ENCODE measurements at places on chromosomes 2 and 18. TPM values are rescaled to one million over a fixed set of nuclear protein-coding genes. Genes with fewer than 3 reads are reported as not detected.

DNA sequence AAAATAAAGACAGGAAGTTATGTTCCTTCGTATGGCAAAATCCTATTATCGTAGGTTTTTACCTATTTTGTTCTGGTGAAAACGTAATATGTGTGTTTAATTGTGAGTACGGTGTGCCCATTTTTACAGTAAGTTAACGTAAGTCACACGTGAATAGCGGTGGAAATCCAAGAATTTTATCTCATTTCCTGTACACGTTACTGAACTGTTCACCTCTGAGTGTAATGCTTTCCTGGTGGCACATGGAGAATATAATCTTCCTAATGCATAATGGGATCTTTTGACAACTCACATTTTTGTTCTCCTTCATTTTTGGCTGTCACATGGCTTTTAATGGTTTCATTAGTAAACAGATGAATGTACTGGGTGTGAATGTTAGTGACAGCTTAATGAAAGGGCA, 28.2 kb downstream of the BCL2L11 start:
- no peak for DNase-seq
- H3K36me3 ChIP-seq: no peaks in the 10 kb centered on the region

Gene ANKRD53
- 0.40 TPM for total RNA-seq

DNA sequence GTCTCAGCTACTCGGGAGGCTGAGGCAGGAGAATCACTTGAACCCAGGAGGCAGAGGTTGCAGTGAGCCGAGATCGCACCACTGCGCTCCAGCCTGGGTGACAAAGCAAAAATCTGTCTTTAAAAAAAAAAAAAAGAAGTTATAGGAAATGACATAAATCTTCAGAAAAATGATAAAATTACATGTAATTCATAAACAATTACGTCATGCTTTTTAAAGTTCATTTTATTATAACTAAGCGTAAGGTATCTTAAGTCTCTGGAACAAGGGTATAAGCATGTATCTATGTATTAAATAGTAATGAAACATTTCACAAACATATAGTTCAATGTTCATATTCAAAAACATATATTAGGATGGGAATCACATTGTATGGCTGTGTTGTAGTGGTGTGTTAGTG, 425.9 kb downstream of the SPAG16 start:
- H3K4me3 ChIP-seq: no peak overlapping the region
- H3K27me3 ChIP-seq: no peaks in the 10 kb centered on the region
- no peaks in the 10 kb centered on the region for H3K4me1 ChIP-seq
- DNase-seq: no peak

DNA sequence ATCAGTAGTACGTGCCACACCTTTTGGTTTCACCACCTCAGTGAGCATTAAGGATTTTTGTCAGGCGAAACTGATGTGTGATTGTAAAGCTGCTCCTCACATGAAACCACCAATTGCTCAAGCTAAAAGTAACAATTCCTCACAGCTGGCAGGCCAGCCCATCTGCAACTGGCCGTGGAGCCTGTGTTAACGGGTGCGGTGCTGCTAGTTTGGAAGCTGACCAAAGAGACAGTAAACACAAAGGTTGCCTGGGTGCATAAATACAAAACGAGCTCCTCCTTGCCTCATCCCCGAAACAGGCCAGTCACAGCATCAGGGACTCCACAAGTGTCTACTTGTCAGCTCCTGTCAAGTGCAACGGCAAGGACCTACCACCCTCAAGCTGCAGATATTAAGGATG, 32.0 kb downstream of the LGALSL start:
- no peaks in the 10 kb centered on the region for H3K4me1 ChIP-seq
- DNase-seq: no peak
- no peaks in the 10 kb centered on the region for H3K36me3 ChIP-seq
- no peak overlapping the region for H3K27ac ChIP-seq

Gene IL18RAP
- total RNA-seq: 0.69 TPM

- no peaks in the 10 kb centered on the region for H3K27me3 ChIP-seq
- DNase-seq: no peak
Observed at GRCh38 chr2:218002845-218003180, at the start of gene TNS1. Gene TNS1 (minus strand): TSS chr2:218002995. CDS start chr2:218002872, 123 bp downstream.

DNA sequence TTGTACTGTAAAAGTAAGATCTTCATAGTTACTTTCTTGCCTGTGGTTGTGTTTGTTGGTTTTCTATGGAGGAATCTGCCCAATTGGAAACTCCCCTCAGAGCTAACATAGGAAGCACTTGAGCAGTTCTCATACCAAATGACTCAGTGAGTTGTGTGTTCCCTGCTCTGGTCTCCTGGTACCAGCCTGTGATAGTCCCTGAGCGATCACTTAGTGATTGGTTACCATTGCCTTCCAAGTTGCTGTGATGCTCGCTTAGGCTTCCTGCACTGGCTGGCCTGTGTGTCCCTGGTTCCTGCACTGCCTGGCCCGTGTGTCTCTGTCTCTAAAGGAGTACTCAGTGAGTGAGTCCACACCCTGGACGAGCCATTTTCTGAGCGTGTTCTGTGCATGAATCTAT, 133.0 kb downstream of the MAP4K4 start:
- H3K27ac ChIP-seq: no peak overlapping the region
- no peak overlapping the region for H3K4me3 ChIP-seq
- H3K4me1 ChIP-seq: no peaks in the 10 kb centered on the region

Gene FAM124B
- 0.42 TPM for total RNA-seq

- H3K4me1 ChIP-seq: no peaks in the 10 kb centered on the region
- no peak for DNase-seq
- no peaks in the 10 kb centered on the region for H3K36me3 ChIP-seq
- H3K27ac ChIP-seq: no peak overlapping the region
- H3K27me3 ChIP-seq: no peaks in the 10 kb centered on the region
- H3K4me3 ChIP-seq: no peak overlapping the region
Observed at GRCh38 chr2:164964700-164965099, 9.4 kb upstream of the SLC38A11 start.

Gene CYP27C1
- 0.19 TPM for total RNA-seq

- H3K36me3 ChIP-seq: no peaks in the 10 kb centered on the region
- no peak overlapping the region for H3K27ac ChIP-seq
Observed at GRCh38 chr2:67232936-67233335, 164.2 kb upstream of the ETAA1 start.

- peak overlapping the region; percentile 69 for H3K4me3 ChIP-seq
- H3K4me1 ChIP-seq: peaks cover 23% of the 10 kb centered on the region
- no peaks in the 10 kb centered on the region for H3K36me3 ChIP-seq
- peak; percentile 45 for DNase-seq
Observed at GRCh38 chr2:96815326-96816126, 542 bp upstream of the CNNM3 start.

DNA sequence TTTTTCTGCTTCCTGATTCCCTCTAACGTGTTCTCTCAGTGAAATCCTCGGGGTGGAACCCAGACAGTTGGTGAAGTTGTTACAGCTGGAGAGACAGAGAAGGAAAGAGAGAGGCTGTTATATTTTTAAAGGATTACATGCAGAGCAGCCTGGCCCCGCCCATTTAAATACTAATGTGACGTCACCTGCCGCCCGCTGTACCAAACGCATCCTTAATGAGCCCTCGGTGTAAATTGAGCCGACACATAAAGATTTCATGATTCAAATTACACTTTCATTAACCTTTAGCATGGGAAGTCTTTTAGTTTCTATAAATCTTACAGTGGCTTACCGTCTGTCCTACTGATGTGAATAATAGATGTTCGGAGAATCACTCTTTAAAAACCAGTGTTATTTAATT, 164.0 kb upstream of the SIX3 start:
- no peaks in the 10 kb centered on the region for H3K27me3 ChIP-seq
- no peaks in the 10 kb centered on the region for H3K4me1 ChIP-seq
- no peak overlapping the region for H3K4me3 ChIP-seq
- H3K36me3 ChIP-seq: no peaks in the 10 kb centered on the region

DNA sequence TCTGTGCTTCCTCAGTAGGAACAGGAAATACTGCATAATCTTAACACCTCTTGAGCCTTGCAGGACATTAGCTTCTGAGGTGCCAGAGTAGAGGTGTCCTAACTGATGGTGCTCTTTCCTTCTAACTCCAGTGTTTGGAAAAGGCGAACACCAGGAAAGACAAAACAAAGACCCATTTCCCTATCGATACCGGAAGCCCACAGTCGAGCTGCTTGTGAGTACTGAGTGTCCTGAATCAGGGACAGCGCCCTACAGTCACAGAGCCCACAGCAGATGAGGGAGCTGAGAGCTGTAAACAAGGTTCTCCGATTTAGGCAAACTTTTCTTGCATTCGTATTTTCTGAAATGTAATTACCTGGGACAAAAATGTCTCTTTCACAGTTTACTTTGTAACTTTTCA, 50.7 kb downstream of the SLC14A2 start:
- no peak overlapping the region for H3K27ac ChIP-seq
- no peaks in the 10 kb centered on the region for H3K4me1 ChIP-seq
- H3K36me3 ChIP-seq: no peaks in the 10 kb centered on the region
- H3K27me3 ChIP-seq: no peaks in the 10 kb centered on the region
- DNase-seq: no peak
- no peak overlapping the region for H3K4me3 ChIP-seq

- H3K27ac ChIP-seq: no peak overlapping the region
- H3K27me3 ChIP-seq: no peaks in the 10 kb centered on the region
- DNase-seq: no peak
Observed at GRCh38 chr2:102138331-102138730, 4.2 kb upstream of the IL1R1 start.

- no peaks in the 10 kb centered on the region for H3K4me1 ChIP-seq
- no peaks in the 10 kb centered on the region for H3K36me3 ChIP-seq
- DNase-seq: no peak
- H3K27me3 ChIP-seq: no peaks in the 10 kb centered on the region
- no peak overlapping the region for H3K4me3 ChIP-seq
Observed at GRCh38 chr2:3807853-3808252, 104.5 kb downstream of the DCDC2C start.

Gene CHMP1B
- 80.1 TPM for total RNA-seq

Gene CBLN2
- total RNA-seq: 0.96 TPM

Gene CFAP65
- total RNA-seq: 0.05 TPM

GRCh38 chr2:36059691-36060090, 295.9 kb upstream of the CRIM1 start:
- no peaks in the 10 kb centered on the region for H3K27me3 ChIP-seq
- no peaks in the 10 kb centered on the region for H3K36me3 ChIP-seq
- no peak overlapping the region for H3K4me3 ChIP-seq
- peak overlapping the region; percentile 74 for H3K27ac ChIP-seq

Gene PLEKHH2
- 5.5 TPM for total RNA-seq

Gene RPIA
- total RNA-seq: 39.5 TPM

GRCh38 chr2:150167711-150168110, 319.8 kb downstream of the RND3 start:
- H3K36me3 ChIP-seq: no peaks in the 10 kb centered on the region
- H3K4me1 ChIP-seq: no peaks in the 10 kb centered on the region
- H3K27me3 ChIP-seq: no peaks in the 10 kb centered on the region
- H3K4me3 ChIP-seq: no peak overlapping the region
- H3K27ac ChIP-seq: no peak overlapping the region

DNA sequence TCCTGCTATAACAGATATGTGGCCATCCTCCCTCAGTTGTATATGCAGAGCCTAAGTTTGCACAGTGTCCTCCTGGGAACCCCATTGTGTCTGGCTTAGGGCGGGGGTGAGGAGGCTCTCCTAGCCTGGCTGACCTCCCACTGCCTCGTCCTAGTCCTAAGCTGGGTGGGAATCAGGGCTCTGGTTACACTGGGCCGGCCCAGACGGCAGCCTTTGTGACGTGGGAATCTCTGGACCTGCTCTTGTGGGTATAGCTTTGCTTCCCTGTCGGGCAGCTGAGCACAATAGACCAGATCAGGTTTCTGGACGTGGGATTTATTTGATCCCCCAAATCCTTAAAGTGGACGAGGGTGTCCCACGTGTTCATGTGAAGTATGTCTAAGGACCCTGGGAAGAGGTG, 2.9 kb downstream of the ACKR3 start:
- no peaks in the 10 kb centered on the region for H3K36me3 ChIP-seq
- peak overlapping the region; percentile 7 for H3K4me3 ChIP-seq
- peak; percentile 38 for DNase-seq
- peaks cover 8% of the 10 kb centered on the region for H3K4me1 ChIP-seq

Gene ZNF396
- 3.6 TPM for total RNA-seq

Gene RUFY4
- not detected for total RNA-seq

DNA sequence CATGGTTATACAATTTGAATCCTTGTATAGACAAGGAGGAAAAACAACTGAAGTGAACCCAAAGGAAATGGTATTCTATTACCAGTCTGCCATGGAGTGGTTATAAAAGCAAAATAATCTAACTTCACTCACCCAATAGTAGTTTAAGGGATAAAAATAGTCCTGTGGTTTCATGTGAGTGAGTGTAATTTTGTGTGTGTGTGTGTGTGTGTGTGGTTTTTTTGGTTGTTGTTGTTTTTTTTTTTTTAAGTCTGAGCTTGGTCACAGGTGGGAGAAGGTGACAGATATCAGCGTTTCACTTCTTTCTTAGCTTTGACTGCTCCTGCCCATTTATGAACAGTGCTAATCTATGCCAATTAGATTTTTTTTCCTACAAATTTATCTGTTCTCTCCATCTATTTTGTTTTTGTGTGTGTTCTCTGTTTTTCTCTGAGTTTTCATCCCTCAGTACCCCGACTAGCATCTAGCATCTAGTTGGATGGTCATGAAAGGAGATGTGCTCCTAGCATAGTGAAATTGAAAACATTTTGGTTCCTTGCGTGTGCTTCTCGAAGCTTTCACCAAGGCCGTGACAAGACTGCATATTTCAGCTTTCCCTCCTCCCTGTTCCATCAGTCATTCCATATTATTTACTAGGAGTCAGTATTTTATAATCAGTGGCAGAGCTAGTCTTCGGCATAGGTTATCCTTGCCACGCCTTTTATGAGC, 200.1 kb upstream of the DTNA start:
- H3K4me3 ChIP-seq: no peak overlapping the region
- no peaks in the 10 kb centered on the region for H3K27me3 ChIP-seq
- H3K4me1 ChIP-seq: no peaks in the 10 kb centered on the region
- H3K27ac ChIP-seq: no peak overlapping the region
- DNase-seq: no peak

DNA sequence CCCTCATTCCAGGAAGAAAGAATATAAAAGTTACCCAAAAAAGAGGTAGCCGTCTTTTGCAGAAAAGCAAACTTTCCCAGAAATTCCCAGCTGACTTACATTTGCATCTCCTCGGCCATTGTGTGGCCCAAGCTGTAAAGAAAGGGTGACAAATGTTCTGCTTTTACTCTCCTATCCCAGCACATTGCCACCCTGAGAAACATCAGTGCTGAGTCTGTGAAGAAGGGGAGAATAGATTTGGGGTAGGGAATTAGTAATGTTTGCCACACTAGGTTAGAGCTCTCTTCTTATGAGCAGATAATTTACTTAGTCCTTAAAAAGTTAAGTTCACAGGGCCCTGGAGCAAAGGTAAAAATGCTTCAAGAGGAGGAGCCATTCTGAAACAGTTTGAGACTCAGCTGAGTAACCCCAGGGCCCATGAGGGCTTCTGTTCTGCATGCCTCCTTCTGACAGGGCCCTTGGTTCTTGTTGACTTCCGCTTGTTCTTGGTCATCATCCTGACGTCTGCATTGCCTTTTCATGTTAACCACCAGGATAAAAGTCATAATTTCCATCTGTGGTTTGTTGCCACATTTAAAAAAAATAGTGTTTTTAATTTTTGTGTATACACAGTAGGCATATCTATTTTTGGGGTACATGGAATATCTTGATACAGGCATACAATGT, 550.7 kb downstream of the RNF144A start:
- H3K4me1 ChIP-seq: no peaks in the 10 kb centered on the region
- no peak overlapping the region for H3K27ac ChIP-seq
- H3K36me3 ChIP-seq: no peaks in the 10 kb centered on the region
- no peak for DNase-seq
